ENCODE measurements at places on chromosomes 12 and 14. TPM values are rescaled to one million over a fixed set of nuclear protein-coding genes. Genes with fewer than 3 reads are reported as not detected.

The OTOGL gene
- 0.55 TPM for polyA plus RNA-seq

The CCDC38 gene
- polyA plus RNA-seq: 1.1 TPM

GRCh38 chr14:106790189-106791036 lies 1264.0 kb downstream of the TMEM121 start:
- DNase-seq: peak; percentile 94

GRCh38 chr14:97543221-97543620 lies 746.0 kb downstream of the VRK1 start:
- DNase-seq: no peak

DNA sequence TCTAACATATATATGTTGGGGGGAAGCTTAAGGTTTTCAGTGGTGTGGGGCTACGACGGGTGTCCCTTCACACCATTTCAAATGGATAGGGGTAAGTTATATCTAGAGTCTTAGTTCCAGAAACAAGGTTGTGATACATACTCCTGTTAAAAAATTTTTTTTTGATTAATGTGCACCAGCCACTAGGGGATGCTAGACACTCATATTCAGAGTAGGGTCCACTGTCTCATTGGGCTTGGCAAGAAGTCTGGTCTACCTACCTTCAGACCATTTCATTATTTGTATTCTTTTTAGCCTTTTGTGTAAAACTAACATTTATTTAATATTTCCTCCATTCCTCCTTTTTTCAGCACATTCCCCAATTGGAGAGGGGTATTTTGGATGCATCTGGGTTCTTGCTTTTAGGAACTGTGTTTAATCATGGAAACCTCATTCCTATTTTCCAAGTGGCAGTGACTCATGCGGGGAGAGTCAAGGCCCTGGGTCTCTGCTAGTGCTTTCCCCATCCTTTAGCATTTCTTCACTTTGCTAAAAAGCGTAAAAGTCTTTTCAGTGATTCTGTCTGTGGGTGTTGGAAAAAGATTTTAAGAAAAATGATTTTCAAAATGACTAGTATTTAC lies 33.4 kb downstream of the ANO4 start:
- no peak for DNase-seq

GRCh38 chr14:63241096-63241495 lies 36.9 kb downstream of the RHOJ start:
- DNase-seq: no peak

GRCh38 chr12:107590814-107591375 lies 94.7 kb upstream of the PWP1 start:
- DNase-seq: no peak
